ENCODE measurements at places on chromosomes 3 and 15.

GRCh38 chr15:96737408-96737807 is 406.9 kb downstream of the NR2F2 start:
- DNase-seq: no peak

DNA sequence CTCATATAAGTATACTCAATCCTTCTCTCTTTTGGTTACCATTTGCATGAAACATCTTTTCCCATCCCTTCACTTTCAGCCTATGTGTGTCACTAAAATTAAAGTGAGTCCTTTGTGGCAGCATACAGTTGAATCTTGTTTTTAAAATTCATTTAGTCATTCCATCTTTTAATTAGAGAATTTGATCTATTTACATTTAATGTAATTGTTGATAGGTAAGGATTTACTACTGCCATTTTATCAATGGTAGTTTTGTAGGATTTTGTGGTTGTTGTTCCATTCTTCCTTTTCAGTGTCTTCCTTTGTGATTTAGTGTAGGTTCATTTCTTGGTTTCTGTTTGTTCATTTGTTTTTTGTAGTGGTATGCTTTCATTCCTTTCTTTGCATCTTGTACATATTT is 191.9 kb upstream of the CTNNB1 start:
- DNase-seq: no peak

GRCh38 chr3:48155122-48155521 is 33.1 kb downstream of the CDC25A start:
- DNase-seq: no peak

DNA sequence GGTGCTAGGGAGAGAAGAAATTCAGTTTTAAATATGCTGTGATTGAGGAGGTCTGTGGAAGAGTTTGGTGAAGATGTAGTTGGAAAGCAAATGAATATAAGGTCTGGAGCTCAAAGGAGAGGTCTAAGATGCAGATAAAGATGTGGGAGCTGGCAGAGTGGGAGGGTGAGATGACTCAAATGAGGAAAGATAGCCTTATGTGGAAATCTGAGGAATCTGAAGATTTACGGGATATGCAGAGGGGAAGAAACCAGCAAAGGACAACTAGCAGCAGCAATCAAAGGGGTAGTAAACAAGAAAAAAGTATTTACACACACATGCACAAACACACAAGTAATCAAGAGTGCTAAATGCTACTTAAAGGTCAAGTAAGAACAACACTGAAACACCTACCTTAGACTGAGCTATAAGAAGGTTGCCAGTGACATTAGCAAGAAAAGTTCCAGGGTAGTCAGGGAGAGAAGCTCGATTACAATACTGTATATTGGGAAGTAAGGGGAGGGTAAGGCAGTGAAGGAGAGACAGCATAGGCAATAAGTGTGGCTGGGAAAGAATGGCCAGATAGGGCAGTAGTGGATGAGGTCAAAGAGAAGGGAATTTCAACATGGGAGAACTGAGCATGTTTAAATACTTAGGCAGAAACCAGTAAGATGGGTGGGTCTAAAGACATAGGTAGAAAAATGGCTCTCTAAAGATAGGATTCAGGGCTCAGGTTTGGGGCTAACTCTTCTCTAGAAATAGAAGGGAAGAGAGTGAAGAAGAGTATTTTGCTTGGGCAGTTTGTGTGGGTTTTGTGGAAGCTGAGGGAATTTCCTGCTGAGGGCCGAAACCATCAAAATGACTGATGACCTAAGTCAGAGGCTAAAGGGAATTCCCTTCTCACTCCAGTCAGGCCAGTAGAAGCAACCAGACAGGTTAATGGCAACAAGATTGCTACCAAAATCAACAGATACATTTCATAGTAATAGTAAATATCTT is 8.9 kb downstream of the CMTM6 start:
- no peak for DNase-seq

DNA sequence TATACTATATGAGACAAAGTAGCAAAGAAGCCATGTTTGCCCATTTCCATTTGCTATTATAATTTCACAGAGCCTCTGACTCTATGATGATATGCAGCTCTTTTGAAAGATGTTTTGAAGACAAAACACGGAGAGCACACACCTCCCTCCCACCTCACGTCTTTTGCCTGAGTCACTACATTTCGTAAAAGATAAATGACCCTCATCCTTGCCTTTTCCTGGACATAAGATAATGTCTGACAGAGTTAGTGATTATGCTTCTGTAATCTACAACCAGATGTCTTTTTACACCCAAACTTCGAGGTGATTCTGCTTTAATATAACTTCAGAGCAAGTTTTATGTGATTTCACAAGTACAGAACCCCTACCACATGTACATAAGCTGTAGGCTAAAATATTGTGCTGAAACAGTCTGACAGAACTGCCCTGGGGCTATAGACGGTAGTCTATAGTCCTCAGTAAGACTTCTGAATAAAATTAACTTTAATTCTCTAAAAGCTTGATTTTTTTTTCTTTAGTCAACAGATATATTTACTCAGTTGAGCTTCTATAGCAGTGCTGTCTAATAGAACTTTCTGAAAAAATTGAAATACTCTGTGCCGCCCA is 99.9 kb downstream of the CD200R1L start:
- DNase-seq: no peak

- no peak for DNase-seq
Observed at GRCh38 chr15:101611580-101612299, 40.4 kb downstream of the TM2D3 start.

DNA sequence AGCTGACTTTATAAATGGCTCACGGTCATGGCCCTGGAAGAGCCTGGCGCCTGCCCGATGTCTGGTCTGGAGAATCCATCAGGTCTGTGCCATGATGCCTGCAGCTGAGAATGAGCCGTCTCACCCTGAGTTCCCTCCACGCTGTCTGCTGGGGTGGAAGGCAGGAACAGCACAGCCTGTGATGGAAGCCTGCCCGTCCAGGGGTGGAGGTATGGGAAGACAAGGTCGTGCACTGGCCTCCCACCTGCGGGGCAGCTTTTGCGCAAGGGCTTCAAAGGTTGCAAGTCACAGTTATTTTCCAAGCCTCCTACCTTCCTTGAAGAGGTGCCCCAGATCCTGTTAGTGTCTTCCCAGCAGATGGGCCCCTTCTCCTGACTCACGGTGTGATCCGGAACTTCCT is 275.5 kb downstream of the FAM43A start:
- DNase-seq: no peak

- no peak for DNase-seq
Observed at GRCh38 chr3:53865732-53866499, 16.0 kb downstream of the ACTR8 start.

GRCh38 chr15:77667338-77668234 is 34.9 kb upstream of the LINGO1 start:
- DNase-seq: no peak

DNA sequence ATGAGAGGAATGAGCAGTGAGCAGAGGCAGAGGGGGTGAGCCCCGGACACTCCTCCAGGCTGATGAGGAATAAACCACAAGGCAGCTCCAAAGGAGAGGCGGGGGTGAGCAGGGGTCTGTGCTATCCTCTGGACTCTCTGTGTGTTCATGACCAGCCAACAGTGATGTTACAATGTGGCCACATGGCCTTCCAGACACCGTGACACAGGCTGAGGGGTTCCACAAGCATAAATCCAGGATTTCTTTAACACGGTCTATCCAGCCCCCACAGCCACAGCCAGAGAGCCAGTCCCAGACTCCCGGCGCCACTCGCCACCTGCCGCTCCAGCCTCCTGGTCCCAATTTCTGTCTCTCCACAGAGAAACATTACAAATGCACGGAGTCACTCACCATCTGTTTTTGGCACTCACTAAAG is 24.4 kb downstream of the XXYLT1 start:
- no peak for DNase-seq

- no peak for DNase-seq
Observed at GRCh38 chr3:117630469-117630868, 920.9 kb downstream of the TUSC7 start.

DNA sequence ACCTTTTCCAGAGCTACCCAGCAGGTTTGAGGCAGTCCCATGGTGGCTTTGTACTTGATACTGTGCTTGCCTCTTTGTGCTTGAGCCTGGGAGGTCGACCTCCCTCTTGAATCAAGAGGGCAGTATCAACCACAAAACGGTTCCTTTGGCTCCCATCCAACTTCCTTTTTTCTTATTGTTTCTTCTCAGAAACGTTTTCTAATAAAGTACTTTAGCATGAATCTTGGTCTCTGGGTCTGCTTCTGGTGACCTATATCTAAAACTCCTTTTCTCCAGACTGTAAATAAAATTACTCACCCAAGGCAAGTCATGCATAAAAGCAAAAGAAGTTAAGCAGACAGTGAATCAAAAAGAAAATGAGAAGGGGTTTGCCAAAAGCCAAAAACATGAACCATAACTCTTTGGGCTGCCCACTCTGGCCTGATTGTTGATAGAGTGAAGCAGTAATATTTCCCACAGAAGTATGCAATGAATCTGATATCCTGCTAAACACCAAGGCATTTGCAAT is 112.2 kb upstream of the SLC4A7 start:
- DNase-seq: no peak

DNA sequence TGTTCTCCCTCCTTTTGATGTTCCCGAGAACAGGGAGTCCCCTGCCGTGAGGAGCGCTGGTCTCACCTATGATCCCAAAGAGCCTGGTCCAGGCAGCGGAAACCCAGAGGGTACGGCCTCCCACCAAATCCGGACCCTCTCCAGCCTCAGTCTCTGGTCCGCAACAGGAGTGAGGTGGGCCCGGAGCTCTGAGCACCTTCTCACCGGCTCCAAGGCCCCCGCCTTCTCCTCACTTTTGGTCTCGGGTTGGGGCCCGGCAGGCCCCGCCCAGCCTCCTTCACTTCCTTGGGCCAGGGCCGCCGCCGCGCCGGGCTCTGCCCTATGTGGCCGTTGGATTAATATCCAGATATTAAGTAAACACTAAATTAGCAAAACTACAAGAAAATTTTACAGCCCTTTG is 5.7 kb upstream of the SKOR1 start:
- DNase-seq: no peak

DNA sequence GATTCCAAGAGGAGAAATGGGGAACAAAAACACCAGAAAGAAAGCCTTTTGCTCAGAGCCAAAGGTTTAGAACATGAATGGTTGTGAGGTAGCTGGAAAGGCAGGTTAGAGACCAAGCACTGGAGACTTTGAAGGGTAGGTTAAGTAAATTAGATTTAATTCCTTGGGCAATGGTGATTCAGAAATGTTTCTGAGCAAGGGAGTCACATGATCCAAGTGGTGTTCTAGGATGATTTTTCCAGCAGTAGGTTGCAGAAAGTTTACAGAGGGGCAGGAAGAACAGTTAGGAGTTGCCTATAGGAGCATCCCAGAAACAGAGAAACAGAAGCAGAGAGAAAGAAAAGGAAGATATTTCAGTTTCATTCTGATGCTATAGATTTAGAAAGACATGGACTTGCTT is 139.8 kb downstream of the WDR76 start:
- no peak for DNase-seq
